ENCODE measurements at places on chromosomes 16 and 17. TPM values are rescaled to one million over a fixed set of nuclear protein-coding genes. Genes with fewer than 3 reads are reported as not detected.

DNA sequence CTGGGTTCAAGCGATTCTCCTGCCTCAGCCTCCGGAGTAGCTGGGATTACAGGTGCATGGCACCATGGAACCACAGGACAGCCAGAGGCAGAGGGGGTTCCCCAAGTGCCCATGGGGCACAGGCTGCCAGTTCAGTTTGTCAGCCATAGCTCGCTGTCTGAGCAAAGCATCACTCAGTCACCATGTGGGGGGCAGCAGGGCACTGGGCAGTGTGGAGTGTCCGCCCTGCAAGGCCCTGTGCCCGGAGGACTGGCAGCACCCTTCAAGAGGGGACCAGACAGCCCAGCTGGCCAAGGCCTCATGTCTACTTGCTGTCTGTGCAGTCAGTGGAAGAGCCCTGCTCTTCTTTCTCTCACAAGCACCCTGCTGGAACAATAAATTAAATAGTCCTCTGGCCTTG lies 6.4 kb downstream of the ALYREF start:
- no peak for DNase-seq

DNA sequence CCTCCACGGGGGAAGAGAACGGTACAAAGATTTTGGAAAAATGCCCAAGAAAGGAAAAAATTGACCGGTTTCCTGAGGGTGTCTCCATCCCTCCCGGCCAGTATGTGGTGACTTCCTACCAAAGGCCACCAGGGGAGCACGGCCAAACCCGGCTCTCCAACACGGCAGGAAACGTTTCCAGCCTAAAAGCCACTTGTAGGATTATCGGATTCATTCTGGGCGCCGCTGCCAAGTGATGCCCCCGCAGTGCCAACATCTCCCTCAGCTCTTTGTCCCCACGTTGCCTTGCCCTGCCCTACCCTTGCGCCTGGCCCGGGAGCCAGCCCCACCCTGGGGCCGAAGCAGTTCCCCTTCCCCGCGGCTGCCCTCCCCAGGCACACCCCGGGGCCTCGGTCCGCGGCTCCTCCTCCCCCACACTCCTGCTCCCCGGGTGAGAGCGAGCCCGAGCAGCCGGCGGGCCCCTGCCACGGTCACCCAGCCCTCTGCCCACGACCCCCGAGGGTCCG lies 688 bp downstream of the CRK start:
- peak; percentile 76 for DNase-seq

The RAB26 gene
- total RNA-seq, result 1.2 TPM

GRCh38 chr17:62134397-62134796 lies 69.3 kb upstream of the MED13 start:
- DNase-seq, result no peak

- DNase-seq, result no peak
Measured at GRCh38 chr16:85286066-85286831, 174.0 kb upstream of the CIBAR2 start.

DNA sequence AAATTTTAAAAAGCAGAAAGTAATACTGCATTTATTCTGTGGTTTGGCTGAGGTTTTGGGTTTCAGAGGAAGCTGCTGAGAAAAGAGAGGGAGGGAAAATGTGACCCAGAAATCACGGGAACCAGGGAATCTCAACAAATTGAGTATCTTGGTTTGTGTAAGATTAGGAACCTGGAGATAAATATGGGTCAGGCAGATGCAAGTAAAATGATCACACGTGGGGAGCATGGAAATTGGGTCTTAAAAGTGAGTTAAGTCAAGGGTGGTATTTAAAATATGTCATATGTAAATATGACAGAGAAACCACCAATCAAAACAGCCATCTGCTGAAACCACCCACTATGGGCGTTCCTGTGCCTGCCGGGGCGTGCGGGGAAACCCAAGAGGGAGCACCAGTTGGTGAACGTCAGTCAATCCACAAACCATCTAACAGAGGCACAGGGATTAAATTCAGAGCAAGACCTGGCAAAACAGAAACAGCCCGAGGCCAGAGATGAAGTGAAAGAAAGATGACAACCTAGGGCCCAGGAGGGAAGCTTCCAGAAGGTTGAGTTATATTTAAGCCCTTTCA lies 33.4 kb downstream of the CDH13 start:
- no peak for DNase-seq

DNA sequence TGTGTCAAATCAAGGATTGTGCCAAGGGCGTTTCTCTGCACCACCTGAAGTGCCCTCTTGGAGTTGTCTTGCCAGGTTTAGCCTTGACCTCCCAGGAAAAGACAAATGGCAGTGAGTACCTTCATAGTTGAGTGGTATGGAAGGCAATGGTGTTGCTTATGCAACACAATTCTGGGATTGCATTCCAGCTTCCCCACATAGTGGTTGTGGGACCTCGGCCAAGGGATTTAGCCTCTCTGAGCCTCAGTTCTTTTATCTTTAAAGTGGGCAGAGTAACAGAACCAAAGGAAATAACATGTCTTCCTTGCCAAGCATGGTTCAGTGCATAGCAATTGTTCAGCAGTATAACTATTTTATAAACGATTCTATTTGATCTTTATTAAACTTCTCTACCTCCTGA lies 49.4 kb downstream of the CCDC42 start:
- DNase-seq, result no peak

DNA sequence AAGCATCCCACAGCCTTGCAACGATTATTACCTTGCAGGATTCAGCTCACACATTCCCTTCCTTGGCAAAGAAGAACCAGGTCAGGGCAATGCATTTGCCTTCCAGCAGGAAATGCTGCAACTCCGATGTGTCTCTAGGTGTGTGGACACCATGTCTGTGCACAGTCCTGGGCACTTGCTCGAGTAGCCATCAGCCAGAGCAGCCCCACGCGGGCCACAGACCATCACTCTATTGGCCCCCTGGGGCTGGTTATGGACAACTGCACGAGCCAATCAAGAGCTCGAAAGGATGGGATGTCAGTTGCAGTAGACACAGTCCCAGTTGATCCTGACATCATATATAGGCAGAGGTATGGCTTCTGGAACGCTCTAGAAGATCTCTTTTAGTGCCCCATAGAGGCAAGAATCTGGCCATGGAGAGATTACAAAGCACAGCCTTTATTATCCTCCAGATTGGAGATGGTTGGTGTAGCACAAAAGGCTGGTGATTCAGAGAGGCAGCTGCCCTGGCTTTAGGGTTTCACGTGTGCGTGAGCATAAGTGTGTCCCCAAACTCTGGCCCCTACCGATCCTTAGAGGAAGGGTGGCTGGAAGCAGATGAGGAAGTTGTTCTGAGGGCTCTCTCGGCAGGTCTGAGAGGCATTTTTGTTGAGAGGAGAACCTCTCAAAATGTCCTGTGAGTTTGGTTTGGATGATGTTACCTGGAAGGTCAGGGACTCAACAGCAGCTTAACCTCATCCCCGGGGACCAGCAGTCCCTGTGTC lies 403.8 kb downstream of the SEC14L1 start:
- DNase-seq, result no peak

- DNase-seq, result no peak
Measured at GRCh38 chr17:53794875-53795274, 27.9 kb upstream of the KIF2B start.

DNA sequence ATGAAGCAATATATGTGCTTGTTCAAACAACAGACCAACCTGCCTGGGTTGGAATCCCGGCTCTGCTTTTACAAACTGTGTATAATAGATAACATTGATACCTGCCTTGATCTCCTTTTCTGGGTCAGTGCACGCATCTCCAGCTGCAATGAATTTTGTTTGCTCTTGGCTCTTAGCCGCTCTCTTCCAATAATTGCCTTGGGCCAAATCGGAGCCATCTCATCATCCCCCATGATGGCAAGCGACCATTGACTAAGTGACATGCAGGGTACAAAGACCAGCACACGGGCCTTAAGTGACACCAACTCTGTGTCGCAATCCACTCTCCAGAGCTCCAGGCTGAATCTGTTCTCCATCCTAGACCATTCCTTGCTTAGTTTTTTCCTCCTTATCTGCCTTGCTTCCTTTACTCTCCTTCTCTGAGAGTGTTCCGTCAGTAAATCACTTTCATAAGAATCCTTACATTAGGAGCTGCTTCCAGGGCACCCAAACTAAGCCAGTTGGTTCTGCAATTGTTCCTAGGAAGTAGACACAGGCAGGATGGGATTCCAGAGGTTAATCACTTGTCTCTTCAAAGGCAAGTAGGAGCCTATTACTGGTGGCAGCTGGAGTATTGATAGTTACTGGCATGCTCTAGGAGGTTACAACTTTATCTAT lies 134.2 kb downstream of the ABCA8 start:
- DNase-seq, result peak; percentile 95

DNA sequence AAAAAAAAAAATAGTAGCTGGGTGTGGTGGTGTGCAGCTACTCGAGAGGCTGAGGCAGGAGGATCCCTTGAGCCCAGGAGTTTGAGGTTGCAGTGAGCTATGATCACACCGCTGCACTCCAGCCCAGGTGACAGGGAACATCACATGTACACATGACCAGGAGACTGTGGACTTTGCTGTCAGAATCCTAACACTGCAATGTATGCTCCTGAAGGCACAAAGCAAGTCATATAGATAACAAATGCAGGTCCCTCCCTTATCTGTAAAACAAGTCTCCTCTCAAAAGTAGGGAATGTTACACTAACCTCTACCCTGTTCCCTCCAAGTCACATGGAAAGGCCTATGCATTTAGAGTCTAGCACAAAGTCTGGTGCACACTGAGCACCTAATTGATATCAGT lies 48.5 kb downstream of the ARHGAP17 start:
- no peak for DNase-seq

The PIK3R5 gene
- total RNA-seq, result not detected

The OTOA gene
- not detected for total RNA-seq

- no peak for DNase-seq
Measured at GRCh38 chr17:78933959-78934568, 8.9 kb upstream of the TIMP2 start.

DNA sequence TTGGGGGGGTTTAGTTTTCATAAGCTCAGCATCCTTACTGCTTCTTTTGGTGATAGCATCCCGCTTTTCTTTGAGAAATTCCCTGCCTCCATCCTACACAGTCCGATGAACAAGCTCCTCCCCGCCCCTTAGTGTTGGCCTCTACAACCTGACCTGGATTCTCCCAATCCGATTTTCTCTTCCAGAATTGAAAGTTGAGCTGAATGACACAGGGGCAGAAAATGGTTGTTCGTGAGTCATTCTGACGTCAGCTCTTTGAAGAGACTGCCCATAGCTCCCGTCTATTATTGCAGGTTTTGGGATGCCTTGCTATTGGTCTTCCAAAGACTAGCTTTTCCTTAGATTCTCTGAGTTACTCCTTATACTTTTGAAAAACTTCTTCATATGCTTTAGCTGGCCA lies 279.7 kb downstream of the SLC39A11 start:
- no peak for DNase-seq

The MAP3K3 gene
- 16.2 TPM for total RNA-seq

- DNase-seq, result no peak
Measured at GRCh38 chr16:85197611-85198566, 85.6 kb upstream of the CIBAR2 start.

DNA sequence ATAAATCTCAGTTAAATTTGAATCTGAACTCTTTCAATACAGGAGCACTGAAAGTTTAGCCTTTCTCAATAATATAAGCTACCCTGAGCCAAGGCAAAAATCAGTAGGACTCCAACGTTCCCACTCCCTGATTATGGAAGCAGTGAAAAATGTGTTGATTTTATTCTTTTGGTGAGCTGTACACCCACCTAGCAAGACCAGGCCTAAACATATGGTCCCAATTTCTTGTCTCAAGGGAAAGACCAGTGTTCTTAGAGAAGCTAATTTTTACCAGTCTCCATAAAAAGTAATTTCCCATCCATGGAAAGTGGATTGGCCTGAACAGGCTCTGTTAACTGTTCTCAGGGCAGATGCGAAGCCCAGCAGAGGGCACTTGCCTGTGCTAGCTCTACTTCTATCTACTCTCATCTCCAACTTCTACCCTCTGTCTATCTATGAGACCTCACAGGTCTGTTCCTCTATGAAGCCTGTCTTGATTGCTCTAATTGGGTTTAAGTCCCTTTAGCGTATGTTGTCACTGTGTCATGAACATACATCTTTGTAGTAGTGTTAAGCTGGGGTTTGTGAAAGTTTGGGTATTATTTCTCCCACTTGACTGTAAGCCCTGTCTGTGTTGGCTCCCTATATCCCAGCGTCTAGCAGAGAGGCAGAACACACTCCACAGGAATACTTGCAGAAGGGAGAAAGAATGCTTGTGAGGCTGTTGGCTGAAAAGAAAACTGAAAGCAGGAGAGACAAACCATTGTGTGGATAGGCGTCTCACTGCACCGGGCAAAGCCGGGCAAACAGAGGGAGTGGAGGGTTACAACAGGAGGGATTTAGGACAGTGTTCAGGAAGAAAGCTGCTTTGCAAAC lies 167.1 kb upstream of the MAF start:
- peak; percentile 45 for DNase-seq

The GSG1L gene
- total RNA-seq, result not detected

The PSMC3IP gene
- total RNA-seq, result 24.7 TPM

- no peak for DNase-seq
Measured at GRCh38 chr16:75062135-75062975, 54.2 kb downstream of the LDHD start.

The PRCD gene
- total RNA-seq, result not detected

The AIPL1 gene
- total RNA-seq, result not detected

DNA sequence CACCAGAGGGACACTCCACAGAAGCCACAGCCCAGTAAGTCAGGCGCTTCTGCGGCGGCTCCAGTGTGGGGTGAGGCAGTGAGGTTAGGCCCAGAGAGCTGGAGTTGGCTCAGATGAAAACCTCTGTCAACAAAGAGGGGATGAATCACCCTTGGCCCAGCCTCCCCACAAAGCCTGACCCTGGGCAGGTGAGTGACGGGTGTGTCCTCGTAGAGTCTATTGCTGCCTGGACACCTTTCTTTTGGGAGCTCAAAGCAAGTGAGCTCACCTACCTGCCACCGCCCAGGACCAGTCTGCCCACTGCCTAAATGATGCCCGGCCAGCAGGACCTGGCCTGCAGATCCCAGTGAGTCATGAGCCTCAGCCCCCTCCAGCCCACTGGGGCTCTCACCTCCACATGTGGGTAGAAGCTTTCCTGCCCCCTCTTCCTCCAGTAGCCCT lies 24.9 kb upstream of the DBNDD1 start:
- peak; percentile 75 for DNase-seq

GRCh38 chr17:9336817-9337216 lies 238.8 kb downstream of the STX8 start:
- no peak for DNase-seq

- DNase-seq, result no peak
Measured at GRCh38 chr17:77724876-77725615, 233.5 kb upstream of the TNRC6C start.

The COPS3 gene
- total RNA-seq, result 120 TPM

- DNase-seq, result no peak
Measured at GRCh38 chr17:63440127-63440769, 5.9 kb downstream of the CYB561 start.

All from Caco-2 (cell line).